ENCODE measurements at places on chromosomes 4 and X.

DNA sequence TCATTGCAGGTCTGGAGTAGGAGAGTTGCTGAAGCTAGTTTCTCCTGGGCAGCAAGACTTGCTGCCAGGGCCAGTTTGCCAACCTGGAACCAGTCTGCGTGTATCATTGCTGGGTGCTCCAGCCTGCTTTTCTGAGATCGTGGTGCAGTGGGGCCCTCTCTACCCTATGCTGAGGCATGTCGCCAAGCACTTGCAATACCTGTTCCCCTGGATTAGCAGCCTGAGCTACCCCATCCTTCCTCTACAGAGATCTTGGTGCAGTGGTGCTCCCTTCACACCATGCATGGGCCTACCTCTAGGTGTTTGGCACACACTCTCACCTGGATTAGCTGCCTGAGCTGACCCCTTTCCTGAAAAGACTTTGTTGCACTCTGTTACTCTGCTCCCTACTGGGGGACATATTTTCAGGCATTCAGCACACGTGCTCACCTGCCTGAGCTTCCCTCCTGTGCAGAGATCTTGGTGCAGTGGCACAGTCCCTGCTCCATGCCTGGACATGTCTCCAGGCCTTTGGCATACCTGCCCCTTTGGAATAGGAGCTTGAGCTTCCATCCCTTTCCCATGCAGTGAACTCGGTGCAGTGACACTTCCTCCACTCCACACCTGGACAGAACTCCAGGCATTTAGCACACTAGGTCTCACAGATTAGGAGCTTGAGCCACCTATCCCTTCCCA lies 133.7 kb upstream of the CXCL13 start:
- no peak for DNase-seq

DNA sequence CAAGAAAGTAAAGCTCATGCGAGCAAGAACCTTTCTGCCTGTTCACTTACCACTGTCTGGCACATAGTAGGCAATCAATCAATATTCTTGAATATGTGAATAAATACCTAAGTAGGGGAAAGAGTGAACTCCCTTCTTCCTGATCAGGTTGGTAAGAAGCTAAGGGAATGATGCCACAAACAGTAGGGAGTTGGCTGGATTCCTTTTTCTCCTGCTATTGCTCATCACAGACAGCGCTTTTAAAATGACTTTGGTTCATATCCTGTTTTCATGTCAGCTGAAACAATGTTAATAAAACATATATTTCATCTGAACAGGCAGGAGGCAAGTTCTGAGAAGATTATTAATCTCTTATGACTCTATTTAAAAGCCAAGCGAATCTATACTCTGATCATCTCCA lies 99.2 kb downstream of the NSUN7 start:
- no peak for DNase-seq

DNA sequence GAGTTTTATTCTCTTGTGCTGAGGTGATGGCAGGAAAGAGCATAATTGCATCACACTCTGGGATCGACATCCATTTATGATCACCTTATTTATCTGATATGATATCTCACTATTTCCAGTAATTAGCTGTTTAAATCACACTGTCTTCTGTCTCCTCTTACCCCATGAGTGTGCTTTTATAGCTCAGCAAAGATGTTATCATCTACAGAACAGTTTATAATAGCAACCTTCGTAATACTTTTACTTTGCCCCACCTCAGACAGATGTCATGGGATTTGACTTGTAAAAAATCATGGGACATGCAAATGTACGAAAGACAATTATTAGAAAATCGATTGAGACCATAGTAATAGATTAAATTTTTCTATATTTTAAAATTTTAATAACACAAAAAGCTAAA lies 1122.3 kb upstream of the PCDH10 start:
- no peak for DNase-seq

GRCh38 chrX:20538974-20539373 lies 272.3 kb upstream of the RPS6KA3 start:
- DNase-seq: no peak

DNA sequence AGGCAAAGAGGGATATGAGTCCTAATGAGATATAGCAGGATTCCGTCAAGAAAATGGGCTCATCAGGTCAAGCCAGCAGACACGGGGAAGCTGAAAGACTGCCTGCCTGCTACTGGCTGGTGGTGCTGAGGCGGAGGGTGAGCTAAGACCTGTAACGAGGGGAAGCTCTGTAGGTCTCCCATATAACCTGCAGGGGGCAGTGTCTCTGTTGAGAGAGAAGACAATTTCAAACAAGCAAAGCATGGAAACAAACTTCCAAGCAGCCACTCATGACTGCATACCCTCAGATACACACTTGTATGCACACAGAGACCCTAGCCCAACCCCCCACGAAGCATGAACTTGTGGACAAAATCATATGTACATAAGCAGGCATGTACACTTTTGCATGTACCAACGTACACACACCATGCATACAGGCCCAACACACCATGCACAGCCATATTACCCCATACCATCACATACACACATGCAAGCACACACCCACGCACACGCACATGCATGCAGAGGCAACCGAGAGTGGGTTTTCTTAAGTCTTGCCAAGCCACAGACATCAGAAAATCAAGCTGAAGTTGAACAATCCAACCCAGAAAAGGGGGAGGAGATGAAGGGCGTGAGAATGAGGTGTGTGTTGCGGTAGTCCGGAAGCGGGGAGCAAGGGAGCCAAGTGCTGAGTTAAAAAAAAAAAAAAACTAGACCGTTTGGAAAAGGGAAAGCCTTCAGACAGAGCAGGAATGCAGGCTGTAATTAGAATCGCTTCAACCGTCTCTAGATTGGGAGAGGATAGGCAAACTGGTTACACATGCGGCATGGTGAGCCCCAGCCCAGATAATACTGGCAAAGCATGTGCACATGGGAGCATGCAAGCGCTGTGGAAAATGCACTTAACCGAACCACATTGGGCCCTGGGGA lies 71.0 kb downstream of the PJA1 start:
- DNase-seq: no peak

DNA sequence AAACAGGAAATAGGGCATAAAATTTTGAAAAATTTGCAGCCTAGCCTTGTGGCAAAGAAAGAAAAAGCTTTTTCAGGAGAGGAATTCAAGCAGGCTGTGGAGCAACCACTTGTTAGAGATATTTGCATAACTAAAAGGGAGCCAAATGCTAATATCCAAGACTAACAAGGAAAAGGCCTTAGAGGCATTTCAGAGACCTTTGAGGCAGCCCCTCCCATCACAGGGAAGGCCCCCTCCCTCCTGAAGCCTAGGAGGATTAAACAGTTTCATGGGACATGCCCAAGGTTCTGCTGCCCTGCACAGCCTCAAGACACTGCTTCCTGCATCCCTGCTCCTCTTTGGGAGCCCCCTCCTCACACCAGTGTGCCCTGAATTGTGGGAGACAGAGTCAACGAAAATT lies 275.4 kb upstream of the SFRP2 start:
- DNase-seq: no peak

- DNase-seq: no peak
Observed at GRCh38 chr4:88022289-88022688, 14.9 kb downstream of the PKD2 start.

DNA sequence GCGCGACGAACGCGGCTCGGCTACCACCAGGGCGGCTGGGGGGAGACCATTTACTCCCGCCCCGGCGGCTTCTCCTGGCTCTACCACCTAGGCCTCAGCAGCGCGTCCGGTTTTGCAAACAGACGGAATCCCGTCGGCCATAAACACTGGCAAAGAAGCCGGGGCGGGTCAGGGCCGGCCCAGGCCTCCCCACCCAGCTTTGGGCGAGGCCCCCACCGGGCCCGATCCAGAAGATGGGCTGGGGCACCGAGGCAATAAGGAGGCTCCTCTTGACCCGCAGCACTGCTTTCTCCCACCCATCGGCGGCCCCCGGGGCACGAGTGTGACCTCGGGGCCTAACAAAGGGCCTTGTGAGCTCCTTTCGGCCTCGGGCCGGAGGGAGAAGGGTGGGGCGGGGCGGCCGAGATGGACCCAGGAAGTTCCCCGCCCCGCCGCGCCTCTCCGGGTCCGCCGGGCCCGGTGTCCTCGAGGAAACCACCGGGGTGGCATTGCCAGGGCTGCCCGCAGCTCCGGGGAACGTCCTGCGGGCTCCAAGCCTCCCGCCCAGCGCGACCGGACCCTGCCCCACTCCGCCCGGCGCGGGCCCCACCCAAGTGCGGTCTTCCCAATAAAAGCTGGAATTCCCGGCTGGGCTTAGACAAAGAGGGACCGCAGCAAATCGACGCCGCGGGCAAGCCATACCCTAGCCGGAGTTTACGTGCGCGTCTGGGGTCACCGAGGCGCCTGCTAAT lies 5.9 kb downstream of the BCOR start:
- DNase-seq: no peak
